Bronchial epithelial cell (primary cell): ENCODE measurements at places on chromosomes 1 and 21. TPM values are rescaled to one million over a fixed set of nuclear protein-coding genes. Genes with fewer than 3 reads are reported as not detected.

SLC16A4 gene
- 34.2 and 101 TPM in 2 replicates for total RNA-seq

PPM1J gene
- 4.0 and 4.5 TPM in 2 replicates for total RNA-seq

ZNF593OS gene
- total RNA-seq = not detected in 2 replicates

DCST1 gene
- not detected in 2 replicates for total RNA-seq

TNNT2 gene
- total RNA-seq = 0.26 and 2.0 TPM in 2 replicates
